ENCODE measurements at places on chromosomes 1 and 21. TPM values are rescaled to one million over a fixed set of nuclear protein-coding genes. Genes with fewer than 3 reads are reported as not detected.

The LCE1B gene
- total RNA-seq: not detected

The OR2T11 gene
- total RNA-seq: 1.7 TPM

The CNN3 gene
- total RNA-seq: 11.8 TPM

The LPAR3 gene
- total RNA-seq: 0.59 TPM

The CYP4X1 gene
- total RNA-seq: not detected

The PLD5 gene
- total RNA-seq: not detected

The SLC1A7 gene
- total RNA-seq: not detected

The ADPRS gene
- 23.0 TPM for total RNA-seq

The LRRIQ3 gene
- total RNA-seq: 1.00 TPM

The B3GALT2 gene
- total RNA-seq: not detected

GRCh38 chr1:107648071-107648470, 316.9 kb downstream of the VAV3 start:
- no peak for DNase-seq
- H3K27ac ChIP-seq: no peak overlapping the region
- H3K4me1 ChIP-seq: peaks cover 12% of the 10 kb centered on the region
- H3K4me3 ChIP-seq: no peak overlapping the region
- H3K27me3 ChIP-seq: no peaks in the 10 kb centered on the region

DNA sequence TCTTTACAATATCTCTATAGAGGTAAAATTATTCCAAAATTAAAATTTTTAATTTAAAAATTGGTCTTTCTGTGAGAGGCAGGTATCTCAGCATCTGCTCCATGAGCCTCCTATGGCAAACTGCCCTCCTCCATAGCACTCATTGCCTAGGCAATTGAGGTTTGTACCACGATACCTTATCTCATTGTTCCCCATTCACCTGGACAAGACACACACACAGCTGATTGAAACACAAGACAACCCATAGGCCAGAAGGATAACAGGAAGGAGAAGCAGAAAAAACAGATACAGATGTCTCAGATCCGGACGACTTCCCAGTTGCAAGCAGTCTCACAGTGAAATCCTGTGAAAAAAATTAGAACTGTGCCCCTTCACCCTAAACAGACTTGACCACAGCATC, 24.3 kb downstream of the RHBDL2 start:
- H3K4me3 ChIP-seq: no peak overlapping the region
- no peak for DNase-seq
- H3K4me1 ChIP-seq: no peaks in the 10 kb centered on the region
- no peaks in the 10 kb centered on the region for H3K36me3 ChIP-seq
- H3K27ac ChIP-seq: no peak overlapping the region
- no peaks in the 10 kb centered on the region for H3K27me3 ChIP-seq

GRCh38 chr1:217188280-217189237, 442.3 kb downstream of the GPATCH2 start:
- DNase-seq: no peak
- no peaks in the 10 kb centered on the region for H3K36me3 ChIP-seq
- H3K4me3 ChIP-seq: no peak overlapping the region
- H3K27ac ChIP-seq: no peak overlapping the region
- no peaks in the 10 kb centered on the region for H3K27me3 ChIP-seq

- H3K36me3 ChIP-seq: no peaks in the 10 kb centered on the region
- H3K27ac ChIP-seq: no peak overlapping the region
- no peak for DNase-seq
These were observed 13.1 kb upstream of the LPGAT1 start for GRCh38 chr1:211843507-211844298.

DNA sequence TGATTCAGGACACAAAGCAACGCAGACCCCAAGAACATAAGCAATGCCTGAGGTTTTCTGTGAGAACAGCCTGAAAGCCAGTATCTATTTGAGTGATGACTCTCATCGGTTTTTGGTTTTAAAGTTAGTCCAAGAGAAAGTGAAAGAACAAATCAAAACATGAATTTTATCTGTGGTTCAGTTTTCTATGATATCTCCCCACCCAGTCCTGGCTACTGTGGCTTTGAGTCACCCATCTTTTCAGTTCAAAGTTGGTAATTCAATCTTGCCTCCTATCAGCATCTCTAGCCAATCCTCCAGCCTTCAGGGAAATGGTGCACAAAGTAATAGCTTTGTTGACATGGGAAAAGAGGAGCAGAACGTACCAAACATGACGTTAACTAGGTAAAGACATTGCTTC, 40.5 kb upstream of the KRTAP19-8 start:
- no peak overlapping the region for H3K27ac ChIP-seq
- H3K4me3 ChIP-seq: no peak overlapping the region
- no peak for DNase-seq
- H3K36me3 ChIP-seq: no peaks in the 10 kb centered on the region

DNA sequence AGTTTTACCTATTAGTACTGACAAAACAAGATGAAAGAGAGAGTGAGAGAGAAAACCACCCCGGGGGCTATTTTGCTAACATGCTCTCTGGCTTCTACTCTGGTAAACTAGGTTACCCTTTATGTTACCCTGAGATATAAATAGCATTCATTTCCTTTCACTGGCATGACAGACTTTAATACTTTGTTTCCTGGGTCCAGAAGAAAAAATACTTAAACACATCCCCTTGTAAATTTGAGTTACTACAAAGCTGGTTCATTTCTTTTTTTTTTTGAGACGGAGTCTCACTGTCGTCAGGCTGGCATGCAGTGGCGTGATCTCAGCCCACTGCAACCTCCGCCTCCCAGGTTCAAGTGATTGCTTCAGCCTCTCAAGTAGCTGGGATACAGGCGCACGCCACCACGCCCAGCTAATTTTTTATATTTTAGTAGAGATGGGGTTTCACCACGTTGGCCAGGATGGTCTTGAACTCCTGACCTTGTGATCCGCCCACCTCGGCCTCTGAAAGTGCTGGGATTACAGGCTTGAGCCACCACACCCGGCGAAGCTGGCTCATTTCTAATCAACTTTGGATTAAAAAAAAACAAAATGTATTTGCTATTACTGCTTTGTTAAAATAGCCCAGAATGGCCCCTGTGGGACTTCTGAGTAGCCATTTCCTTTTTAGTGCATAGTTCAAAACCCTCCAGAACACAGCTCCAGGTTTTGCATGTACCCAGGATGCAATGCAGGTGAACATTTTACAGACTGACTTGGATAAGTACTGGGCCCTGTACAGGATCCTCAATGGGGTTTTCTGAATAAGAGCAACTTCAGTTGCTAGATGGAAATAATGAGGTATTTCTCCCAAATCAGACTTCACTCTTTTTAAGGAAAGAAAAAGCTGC, 20.6 kb downstream of the INPP5B start:
- H3K27ac ChIP-seq: peak overlapping the region; percentile 87
- peak overlapping the region; percentile 64 for H3K4me3 ChIP-seq
- peaks cover 16% of the 10 kb centered on the region for H3K36me3 ChIP-seq
- H3K4me1 ChIP-seq: peaks cover 76% of the 10 kb centered on the region
- no peaks in the 10 kb centered on the region for H3K27me3 ChIP-seq
- DNase-seq: no peak

DNA sequence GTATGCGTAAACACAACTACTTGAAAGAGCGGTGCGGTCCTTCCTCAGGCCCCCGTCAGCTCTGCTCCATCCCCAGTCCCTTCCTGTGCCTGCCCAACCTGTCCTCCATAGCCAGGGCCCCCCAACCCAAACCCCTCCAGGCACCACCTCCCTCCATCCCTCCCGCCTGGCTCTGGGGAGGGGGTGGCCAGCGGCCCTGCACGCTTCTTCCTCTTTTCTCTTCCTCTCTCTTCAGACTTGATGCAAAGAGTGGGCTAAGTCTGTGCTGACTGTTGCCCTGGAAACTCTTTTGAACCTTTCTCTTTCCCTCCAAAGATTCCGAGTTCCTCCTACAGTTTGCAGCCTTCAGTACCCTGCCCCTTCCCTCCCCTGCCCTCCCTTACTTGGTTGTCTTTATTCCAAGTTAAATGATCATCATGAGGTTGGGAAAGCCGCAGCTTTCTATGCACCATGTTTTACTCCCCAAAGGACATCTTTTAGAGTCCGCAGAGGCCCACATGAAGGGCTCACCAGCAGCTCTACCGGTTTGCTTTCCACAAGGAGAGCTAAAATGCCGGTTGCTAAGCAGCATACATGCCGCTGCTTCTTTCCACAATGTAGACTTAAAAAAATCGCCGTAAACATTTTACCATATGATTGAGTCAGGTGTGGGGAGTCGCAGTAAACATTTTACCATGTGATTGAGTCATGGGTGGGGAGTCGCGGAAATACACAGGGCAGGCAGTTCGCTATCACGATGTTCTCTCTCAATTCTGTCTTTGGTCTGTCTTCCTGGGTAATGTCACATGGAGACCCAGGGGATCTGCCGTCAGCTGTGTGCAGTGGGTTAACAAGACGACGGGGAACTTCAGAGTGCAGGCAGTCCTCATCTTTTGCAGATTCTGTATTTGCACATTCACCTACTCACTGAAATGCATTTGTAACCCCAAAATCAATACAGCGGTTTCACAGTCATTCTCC, 525.3 kb downstream of the KIF26B start:
- H3K4me1 ChIP-seq: peaks cover 21% of the 10 kb centered on the region
- DNase-seq: no peak
- no peaks in the 10 kb centered on the region for H3K27me3 ChIP-seq
- H3K27ac ChIP-seq: peak overlapping the region; percentile 62

DNA sequence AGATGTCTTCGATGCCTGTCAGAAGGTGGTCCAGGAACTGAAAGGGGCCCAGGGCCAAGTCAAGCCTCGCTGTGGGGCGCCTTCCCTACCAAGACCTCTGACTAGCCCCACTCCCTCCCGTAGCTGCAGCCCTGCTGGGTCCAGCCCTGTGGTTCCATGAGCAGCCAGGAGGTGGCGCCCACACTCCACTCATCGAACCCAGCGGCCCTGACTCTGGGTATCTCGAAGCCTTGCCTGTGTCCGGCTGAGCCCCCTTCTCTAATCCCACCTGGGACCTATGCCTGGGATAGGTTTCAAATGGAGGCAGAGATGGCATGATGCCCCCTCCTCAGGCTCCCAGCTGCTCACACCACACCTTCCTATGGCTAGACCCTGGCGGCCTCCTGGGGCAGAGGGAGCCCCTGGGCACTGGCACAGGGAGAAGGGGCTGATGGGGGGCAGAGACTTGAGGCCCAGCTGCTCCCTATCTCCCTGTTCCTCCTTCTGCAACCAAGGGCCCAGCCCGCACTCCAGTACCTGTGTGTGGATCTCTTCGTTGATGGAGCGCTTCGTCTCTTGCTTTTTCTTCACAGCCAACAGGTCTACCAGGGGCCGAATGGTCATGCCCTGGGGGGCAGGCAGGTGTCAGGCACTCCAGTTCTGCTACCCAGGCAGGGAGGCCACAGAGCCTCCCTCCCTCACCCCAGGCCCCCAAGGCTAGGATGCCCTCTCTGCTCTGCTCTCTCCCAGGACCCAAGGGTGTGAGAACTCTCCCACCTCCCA, 52.0 kb downstream of the SLC9A1 start:
- DNase-seq: peak; percentile 85
- H3K27ac ChIP-seq: no peak overlapping the region

GRCh38 chr1:212699625-212700222, at the start of gene BATF3:
BATF3 (minus strand) TSS chr1:212699840; CDS start chr1:212699762, 78 bp downstream.
- peaks cover 11% of the 10 kb centered on the region for H3K27me3 ChIP-seq
- peak within 1 kb of the TSS; percentile 88 for H3K4me3 ChIP-seq
- peak within 1 kb of the TSS; percentile 86 for H3K27ac ChIP-seq
- peaks cover 45% of the 10 kb centered on the region for H3K4me1 ChIP-seq
- peak; percentile 48 for DNase-seq
- no peaks in the 10 kb centered on the region for H3K36me3 ChIP-seq

DNA sequence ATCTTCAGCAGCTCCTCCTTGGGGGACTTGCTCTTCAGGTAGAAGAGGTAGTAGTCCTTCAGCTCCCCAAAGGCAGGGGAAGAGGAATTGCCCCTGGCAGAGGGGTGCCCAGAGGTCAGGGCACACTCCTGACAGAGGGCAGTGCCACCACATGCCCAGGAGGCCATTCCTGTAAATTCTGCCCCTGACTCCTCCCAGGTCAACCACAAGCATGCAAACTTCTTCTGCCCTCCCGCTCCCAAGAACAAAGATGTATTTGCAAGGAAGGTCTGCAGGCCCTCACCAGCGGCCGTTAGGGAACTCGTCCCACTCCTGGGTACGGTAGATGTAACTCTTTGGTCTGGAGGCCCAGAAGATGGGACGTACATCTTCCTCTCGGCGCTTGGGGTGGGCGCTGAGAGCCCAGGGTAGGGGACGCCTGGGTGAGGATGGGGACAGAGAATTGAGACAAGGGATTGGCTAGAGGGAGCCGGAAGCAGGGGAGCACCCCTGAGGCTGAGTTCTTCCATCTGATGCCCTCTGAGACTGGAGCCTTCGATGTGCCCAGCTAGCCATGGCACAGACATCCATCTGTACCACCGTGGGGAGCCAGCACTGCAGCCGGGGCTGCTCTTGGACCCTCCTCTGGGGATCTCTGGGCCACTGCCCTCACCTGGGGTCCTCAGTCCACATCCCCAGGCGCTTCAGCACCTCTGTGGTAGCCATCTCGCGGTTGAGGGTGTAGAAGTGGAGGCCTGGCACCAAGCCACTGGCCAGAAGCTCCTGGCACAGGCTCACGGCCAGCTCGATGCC, 11.1 kb downstream of the MTHFR start:
- peaks cover 17% of the 10 kb centered on the region for H3K4me1 ChIP-seq
- H3K27ac ChIP-seq: no peak overlapping the region
- peaks cover 78% of the 10 kb centered on the region for H3K36me3 ChIP-seq
- no peaks in the 10 kb centered on the region for H3K27me3 ChIP-seq

All from activated B cell treated with CpG ODN at 0.5 μM for 24 hours (primary cell).